ENCODE measurements at places on chromosomes 4 and X.

DNA sequence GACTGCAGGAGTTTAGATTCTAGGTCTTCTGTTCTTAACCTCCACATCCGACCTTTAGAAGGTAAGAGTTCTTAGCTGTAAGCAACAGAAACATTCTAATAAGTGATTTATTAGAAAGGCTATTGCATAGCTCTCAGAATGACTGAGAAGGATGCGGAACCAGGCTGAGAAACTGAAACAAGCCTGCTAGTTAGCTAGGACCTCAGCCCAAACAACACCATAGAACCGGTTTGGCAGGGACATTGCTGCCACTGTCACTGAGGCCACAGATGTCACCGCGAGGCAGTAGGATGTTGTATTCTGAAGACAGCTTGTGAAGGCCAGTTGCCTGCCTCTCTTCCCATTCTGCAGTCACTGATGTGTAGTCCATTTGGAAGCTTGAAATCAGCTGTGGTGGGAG, 160.0 kb upstream of the ARX start:
- DNase-seq: no peak

- no peak for DNase-seq
Observed at GRCh38 chrX:135505351-135505750, 15.1 kb upstream of the INTS6L start.

- no peak for DNase-seq
Observed at GRCh38 chr4:25532591-25532990, 123.1 kb upstream of the SLC34A2 start.

DNA sequence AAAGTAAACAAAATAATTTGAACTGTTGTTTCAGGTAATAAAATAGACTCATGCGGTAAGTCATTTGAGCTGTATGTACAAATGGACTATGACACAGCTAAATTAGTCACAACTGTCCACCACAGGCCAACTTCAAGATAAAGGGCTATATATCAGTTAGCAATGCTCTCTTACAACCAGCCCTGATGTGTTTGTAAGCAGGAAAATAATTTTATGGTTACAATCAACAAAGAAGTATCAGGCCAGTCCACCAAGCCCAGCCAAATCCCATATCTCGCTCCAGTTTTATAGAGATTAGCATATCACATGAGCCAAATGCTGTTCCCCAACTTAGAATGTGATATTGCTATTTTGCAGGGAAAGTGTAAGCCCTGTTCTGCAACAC, 511 bp upstream of the DUSP21 start:
- no peak for DNase-seq

- DNase-seq: no peak
Observed at GRCh38 chr4:97144199-97144598, 999.1 kb downstream of the STPG2 start.

DNA sequence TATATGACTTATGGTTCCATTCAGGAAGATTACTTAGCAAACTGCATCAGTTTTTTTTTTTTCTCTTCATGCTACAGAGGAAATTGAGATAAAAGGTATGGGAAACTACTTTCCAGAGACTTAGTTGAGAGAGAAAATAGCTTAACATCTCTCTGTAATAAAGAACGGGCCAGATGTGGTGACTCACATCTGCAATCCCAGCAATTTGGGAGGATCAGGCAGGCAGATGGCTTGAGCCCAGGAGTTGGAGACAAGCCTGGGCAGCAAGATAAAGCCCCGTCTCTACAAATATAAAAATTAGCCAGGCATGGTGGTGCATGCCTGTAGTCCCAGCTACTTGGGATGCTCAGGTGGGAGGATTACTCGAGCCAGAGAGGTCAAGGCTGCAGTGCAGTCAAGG, 271.2 kb upstream of the TENM3 start:
- DNase-seq: no peak

DNA sequence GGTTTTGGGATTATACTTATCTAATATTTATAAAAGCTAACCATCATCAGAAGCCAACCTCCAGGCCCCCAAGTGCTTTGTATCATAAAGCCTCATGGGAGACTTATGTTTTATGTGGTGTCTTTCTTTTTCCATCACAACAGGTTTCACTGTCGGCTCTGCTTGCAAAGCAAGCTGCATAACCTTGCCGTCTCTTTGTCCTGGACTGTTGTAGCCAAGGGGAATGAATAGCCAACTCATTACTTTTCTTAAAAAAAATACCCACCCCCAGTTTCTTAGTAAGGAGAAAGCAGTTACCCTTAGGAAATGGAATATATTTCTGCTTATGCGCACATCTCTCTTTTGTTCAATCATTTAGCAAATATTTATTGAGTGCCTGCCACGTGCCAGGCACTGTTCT, 40.7 kb downstream of the FAM184B start:
- DNase-seq: no peak

- no peak for DNase-seq
Observed at GRCh38 chrX:66053414-66053813, 13.5 kb upstream of the VSIG4 start.

DNA sequence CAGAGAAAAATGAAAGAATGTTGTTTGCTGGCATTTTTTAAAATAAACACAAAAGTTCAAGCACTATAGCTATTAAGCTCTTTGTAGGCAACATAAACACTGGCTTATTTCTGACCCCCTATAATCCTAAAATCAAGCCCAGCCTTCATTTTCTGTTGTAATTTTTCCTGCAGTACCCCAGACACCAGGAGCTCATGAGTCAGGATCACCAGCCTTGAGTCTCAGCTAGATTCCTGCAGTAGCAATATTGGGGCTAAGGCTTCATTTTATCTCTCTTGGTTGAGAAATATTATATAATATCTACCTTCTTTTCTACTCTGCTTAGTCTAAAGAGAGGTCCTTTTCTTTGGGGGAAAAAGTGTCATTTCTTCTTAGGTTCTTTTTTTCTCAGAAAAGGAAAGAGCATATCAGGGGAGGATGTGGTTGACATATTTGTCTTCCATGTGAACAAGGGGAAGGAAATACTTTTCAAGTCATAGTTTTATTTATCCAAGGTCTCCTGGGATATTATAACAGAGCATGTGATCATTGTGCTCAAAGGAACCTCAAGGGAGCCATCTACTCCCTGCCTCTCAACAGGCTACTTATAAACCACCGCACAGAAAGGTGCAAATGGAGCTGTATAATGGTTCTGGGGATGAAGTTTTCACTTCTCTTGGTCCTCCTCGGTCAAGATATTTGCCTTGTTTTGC, 678.3 kb upstream of the NR3C2 start:
- DNase-seq: no peak

GRCh38 chr4:102061133-102061532, 270.6 kb downstream of the BANK1 start:
- DNase-seq: no peak

GRCh38 chr4:26337612-26338011, 16.8 kb downstream of the RBPJ start:
- no peak for DNase-seq

DNA sequence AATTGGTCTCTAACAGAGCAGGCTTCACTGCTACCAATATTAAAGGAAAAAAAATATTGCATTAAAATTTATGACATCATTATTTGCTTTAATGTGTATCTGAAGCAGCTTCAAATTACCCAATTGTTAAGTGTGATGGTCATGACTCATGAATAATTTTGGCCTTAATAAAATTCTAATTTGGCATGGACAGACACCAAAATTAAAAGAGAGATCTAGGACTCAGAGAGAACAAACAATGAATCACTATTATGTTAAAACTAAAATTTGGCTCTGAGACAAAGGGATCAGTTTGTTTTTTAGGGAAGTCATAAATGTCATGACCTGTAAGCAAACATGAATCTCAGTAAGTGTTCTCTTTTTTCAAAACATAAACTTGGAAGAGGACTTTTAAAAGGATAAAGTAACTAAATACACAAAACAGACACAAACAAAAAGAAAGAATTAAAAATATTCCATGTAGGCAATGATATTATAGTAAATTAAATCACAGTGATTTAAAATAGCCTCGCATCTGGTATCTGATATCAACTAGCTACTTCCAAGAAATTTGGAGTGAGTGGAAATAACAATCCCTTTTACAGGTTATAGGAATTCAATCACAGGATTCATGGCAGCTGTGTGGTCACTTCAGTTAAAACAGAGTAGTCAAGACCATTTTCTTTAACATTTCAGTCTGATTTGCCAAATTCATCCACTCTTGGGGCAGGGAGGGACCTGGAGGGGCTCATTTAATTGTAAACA, 11.6 kb downstream of the VEGFC start:
- DNase-seq: no peak

GRCh38 chr4:179196511-179196910, 1754.3 kb upstream of the AGA start:
- DNase-seq: no peak

DNA sequence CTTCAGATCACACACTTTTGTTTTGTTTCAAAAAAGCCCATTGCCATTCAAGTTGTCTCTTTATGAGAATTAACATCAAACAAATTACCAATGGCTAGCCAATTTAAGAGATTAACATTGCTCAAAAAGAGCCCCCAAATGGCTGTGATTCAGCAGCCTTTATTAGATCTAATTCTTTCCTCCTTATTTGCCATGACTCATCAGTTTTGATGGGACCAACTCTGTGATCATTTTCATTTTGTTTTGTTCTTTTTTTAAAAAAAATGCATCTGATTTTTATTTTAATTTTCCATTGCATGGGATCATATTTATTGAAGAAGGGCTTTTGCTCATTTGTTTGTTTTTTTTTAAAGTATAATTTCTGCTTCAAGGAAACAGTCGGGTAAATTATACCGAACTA, 161.6 kb upstream of the FRMPD4 start:
- DNase-seq: no peak

DNA sequence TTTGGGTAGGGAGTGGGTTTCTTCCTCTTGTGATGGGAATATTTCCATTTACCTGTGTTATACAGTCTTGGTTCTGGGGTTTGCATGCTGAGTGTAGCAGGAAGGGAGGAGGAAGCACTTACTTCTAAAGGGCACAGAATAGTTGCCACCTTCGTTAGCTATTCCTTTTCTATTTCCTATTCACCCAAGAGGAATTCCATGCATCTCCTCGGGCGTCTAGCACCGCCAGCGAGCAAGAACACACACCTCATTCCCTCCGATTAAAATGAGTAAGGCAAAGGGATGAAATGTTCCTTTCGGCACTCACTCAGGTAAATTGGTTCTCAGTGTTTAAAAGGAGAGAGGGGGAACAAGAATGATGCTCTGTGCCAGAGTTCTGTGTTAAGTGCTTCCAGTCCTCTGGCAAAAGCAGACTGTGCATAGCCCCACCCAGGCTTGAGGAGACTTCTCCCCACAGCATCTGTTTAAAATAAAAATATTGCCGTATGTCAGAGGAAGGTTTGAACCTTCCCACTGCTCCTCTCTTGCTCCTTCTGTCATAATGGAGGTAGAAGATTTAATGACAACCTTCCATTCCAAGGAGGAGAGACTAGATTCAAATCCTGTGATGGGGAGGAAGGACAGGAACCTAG, 351.4 kb downstream of the PTTG2 start:
- no peak for DNase-seq

DNA sequence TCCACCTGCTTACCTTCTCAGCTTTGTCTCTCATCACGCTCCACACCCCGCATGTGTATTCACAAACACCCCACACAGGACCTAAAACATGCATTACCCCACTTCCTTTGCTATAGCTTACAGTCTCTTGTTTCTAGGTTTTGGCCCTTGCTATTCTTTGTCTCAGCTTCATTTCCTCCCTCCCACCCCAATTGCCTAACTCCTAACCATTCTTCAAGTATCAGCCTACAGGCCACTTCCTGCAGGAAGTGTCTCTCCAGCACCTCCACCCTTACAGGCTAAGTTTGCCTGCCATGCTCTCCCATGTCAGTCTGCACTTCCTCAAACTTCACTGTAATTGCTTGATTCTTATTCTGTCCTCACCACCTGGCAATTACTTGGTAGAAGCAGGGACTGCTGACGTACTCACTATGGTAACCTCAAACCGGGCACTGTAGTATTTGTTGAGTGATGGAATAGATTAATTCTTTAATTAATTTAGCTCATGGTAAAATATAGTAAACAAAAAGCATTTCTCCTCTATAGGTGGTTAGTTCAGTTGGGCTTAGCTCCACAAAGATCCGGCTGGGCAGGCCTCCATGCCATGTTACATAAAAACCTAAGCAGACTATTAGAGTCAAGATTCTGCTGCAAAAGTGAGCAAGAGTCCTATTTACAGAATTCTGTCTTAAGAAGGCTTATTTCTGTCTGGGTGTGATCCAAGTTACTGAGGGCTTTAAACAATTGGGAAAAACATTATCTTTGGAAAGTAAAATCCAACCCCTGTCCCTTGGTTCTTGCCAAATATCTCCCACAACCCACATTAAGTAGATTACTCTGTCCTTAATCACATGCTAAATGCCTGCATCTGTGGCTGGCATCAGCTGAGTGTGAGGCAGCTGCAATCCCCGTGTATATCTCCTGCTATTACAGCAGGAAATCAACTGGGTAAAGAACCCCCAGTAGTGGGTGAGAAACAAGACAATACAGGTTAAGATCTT, 124.7 kb upstream of the CPEB2 start:
- DNase-seq: no peak

DNA sequence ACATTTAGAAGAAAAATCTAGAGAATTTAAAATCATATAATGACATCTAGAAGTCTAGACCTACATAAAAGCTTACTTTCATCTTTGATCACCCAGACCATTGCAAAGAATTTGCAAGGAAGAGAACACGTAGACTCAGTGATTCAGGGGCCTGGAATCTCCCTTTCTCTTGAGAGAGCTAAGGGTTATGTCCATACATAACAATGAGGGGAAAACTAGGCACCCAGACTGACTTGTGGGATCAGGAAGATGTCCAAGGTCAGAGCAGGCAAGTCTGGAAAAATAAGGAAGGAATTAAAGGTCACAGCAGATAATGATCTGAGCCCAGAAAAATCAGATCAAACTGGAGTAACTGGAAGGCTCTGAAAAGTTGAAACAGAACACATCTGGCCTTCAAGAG, 198.4 kb upstream of the SFRP2 start:
- no peak for DNase-seq

DNA sequence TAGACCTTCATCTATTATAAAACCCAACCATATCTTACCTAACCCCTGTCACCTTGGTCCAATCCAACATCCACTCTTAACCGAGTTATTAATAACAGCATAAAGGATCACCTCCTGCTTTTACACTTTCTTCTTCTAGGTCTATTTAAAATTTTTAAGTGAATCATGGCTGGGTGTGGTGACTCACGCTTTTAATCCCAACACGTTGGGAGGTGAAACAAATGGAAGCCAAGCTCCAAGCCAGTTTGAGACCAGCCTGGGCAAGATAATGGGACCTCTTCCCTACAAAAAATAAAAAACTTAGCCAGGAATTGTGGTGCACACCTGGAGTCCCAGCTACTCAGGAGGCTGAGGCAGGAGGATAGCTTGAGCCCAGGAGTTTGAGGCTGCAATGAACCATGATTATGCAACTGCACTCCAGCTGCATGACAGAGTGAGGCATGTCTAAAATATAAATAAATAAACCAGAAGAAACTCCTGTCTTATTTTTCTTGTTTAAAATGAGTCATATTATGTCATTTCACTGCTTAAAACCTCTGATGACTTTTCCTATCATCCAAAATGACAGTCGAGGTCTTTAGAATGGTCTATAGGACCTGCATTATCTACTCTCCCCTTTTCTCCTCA, 188.4 kb downstream of the GASK1B start:
- DNase-seq: no peak

DNA sequence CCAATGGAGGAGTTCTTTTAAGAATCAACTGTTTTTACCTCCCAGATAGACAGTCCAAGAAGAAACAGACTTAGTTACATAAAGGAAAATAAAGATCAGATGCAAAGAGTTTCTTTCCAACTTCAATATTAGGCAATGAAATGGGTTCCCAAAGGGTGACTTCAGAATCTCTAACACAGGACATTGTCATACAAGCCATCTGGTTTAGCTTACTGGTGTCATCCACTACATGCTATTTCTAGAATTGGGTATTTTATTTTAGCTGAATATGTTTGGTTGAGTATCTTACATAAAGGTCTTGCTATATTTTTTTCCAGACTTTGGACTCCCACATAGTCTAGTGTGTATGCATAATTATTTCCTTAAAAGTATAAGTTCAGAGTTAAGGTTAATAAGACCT, 162.1 kb upstream of the SLC7A11 start:
- DNase-seq: no peak

Data from activated T-cell treated with anti-CD3 and anti-CD28 coated beads, Interleukin-2, amount 50 U/mL, for 4 hours (primary cell).